NCI-H1436 treated with DMSO at 0.1 percent for 48 hours (cell line): ENCODE measurements at places on chromosomes 11 and 22.
A peak's percentile ranks its signal among the peaks of the same experiment; 100 is the strongest.

DNA sequence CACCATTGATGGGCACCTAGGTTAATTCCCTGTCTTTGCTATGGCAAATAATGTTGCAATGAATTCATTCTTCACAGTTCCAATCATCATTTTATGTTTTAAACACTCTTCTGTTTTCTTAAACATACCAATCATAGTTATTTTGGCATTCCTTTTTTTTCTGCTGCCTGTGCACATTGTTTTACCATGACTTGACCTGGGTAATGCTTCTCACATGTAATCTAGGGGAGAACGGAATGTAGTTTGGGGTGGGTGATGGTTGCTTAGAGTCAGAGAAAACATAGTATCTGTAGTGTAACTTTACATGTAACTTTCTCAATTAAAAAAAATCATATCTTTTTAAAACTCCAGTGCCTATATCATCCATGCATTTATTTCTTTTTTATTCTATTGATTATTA lies 1945.3 kb upstream of the RAG2 start:
- no peak for DNase-seq

DNA sequence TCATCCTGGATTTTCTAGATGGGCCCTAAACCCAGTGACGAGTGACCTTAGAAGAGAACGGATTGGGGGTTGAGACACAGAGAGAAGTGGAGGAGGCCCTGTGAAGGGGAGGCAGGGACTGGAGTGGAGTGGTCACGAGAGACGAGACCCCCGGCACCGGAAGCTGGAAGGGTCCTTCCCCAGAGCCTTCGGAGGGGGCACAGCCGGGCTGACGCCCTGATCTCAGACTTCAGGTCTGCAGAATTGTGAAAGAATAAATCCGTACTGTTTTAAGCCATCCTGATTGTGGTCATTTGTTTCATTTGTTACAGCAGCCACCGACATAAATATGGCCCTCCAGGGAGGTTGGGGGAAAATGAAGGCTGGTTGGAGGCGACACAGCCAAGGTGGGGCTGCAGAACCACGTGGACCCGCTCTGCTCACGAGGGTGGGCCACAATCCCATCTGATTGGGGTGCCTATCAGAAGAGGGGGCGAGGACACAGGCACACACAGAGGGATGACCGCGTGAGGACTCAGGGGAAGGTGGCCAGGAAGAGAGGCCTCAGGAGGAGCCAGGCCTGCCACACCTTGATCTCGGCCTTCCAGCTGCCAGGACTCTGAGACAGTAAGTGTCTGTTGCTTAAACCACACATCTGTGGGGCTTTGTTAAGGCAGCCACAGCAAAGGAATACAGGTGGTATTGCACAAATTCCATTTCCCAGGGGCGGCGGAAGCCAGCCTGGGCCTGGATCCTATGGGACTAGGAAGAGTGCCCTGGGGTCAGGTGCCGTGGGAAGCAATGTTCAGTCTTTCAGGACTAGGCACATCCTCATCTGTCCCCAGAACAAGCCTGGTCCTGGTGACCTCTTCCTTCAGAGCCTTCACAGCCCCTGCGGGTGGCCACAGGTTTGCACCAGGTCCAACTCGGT lies 73.3 kb upstream of the SHANK2 start:
- DNase-seq, result no peak

- DNase-seq, result no peak
Measured at GRCh38 chr22:19419464-19420178, 11.9 kb downstream of the HIRA start.

GRCh38 chr11:117547195-117547850 lies 219.7 kb downstream of the CEP164 start:
- DNase-seq, result no peak

GRCh38 chr11:27004103-27004502 lies 10.2 kb downstream of the FIBIN start:
- DNase-seq, result no peak

DNA sequence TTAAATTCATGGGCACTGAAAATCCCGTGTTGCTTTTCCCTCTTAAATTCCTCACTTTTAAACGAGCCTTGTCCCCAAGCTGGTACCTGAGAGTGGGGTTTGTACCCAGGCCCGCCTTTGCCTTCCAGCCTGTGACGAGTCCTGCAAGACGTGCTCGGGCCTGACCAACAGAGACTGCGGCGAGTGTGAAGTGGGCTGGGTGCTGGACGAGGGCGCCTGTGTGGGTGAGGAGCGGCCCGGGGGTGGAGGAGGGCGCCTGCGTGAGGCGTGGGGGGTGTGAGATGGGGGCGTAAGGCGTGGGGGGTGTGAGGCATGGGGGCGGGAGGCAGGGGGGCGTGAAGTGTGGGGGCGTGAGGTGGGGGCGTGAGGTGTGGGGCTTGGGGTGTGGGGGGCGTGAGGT lies 4.0 kb downstream of the CRELD2 start:
- DNase-seq, result no peak

- no peak for DNase-seq
Measured at GRCh38 chr11:123083623-123084029, 21.7 kb upstream of the HSPA8 start.

- DNase-seq, result no peak
Measured at GRCh38 chr11:10930972-10931760, 73.3 kb upstream of the ZBED5 start.

DNA sequence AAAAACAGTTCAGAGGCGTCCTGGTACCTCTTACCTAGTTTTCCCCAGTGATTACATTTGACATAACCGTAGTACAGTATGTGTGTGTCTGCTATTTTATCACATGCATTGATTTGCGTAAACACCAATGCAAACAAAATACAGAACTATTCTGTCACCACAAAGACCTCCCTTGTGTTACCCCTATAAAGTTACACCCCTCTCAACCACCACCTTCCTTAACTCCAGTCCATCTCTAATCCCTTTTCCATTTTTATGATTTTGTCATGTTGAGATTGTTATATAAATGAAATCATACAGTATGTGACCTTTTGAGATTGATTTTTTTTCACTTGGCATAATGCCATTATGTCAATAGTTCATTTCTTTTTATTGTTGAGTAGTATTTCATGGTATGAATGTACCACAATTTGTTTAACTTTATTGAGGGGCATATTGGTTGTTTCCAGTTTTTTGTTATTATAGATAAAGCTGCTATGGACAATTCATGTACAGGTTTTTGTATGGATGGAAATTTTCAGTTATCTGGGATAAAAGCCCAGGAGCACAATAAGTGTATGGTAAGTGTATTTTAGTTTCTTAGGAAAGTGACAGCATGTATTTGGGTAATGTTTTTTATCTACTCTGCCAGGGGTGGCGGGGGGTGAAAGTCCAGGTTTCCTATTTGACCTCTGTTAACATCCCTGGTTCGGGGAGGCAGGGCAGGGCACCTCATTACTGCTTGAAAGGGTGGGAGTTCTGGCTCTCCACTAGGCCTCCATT lies 6.0 kb upstream of the SLC37A2 start:
- no peak for DNase-seq

- DNase-seq, result no peak
Measured at GRCh38 chr22:49153921-49154320, 673.8 kb downstream of the BRD1 start.

GRCh38 chr11:40975076-40975475 lies 484.4 kb downstream of the LRRC4C start:
- DNase-seq, result no peak

DNA sequence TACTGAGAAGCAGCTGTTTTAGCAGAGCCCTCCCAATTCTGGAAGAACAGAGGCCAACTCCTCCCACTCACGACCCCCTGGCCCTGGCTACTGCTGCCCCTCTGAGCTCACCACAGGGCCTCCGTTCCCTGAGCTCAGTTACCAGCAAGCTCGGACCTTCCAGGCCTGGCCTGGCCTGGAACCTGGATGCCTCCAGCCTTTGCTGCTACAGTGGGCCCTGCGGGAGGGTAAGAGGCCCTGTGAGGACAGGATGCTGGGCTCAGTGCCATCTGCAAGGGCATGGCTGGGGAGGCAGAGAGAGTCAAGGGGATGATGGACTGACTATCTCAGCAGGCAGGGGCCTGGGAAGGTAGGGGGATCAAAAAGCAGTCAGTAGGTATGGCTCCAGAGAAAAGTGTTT lies 209.9 kb upstream of the NCAM1 start:
- DNase-seq, result no peak

DNA sequence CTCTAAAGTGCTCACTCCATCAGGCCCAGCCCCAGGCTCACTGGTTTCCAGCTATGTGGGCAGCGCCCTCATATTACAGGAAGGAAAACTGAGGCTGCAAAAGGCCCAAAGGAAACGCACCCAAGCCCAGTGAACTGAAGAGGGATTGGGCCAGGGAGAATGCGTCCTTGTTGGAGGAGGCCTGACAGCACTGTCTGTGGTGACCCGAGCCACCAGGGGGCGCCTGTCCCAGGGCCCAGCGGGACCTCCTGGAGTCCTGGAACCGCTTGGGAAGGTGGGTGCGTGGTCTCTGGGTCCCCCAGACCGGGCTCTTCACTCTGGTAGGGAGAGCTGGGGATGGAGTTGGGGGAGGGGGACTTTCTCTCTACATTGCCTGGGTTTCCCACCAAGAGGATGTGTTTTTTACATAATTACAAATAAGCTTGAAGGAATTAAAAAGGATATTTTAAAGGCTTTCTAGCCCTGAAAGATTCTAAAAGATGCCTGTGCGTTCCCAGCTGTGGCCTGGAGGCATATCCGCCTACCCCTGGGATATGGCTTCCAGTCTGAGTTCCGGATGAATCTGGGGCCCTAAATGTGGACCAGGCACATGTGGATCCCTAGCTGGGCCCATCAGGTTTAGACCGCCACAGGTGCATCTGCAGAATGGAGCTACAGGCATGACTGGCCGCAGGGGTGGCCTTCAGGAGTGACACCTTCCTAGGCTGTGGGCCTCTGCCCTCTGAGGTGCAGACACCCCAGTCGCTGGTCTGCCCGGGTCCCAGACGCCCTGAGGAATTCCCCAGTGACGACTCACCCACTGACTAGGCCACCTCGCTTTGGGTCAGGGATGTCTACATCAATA lies 4.2 kb downstream of the SPI1 start:
- DNase-seq, result no peak

GRCh38 chr11:46381819-46382645 lies 563 bp downstream of the MDK start:
- DNase-seq, result no peak

DNA sequence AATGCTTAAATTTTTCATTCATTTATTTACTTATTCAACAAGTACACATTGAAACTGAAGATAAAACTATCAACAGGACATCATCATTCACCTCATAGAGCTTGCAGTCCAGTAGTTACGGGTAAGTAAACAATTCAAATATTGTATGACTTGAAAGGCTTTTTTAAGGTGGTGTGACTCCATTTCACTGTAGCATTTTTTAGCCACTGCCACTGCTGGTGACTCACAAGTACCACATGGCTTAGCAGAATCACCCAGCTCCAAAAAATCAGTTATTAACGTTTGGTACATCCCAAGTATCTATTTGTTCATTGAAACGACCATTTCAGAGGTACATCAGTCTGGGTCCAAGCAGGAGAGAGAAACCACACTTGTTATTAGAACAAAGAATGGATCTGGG lies 427.9 kb upstream of the DDI1 start:
- DNase-seq, result no peak

DNA sequence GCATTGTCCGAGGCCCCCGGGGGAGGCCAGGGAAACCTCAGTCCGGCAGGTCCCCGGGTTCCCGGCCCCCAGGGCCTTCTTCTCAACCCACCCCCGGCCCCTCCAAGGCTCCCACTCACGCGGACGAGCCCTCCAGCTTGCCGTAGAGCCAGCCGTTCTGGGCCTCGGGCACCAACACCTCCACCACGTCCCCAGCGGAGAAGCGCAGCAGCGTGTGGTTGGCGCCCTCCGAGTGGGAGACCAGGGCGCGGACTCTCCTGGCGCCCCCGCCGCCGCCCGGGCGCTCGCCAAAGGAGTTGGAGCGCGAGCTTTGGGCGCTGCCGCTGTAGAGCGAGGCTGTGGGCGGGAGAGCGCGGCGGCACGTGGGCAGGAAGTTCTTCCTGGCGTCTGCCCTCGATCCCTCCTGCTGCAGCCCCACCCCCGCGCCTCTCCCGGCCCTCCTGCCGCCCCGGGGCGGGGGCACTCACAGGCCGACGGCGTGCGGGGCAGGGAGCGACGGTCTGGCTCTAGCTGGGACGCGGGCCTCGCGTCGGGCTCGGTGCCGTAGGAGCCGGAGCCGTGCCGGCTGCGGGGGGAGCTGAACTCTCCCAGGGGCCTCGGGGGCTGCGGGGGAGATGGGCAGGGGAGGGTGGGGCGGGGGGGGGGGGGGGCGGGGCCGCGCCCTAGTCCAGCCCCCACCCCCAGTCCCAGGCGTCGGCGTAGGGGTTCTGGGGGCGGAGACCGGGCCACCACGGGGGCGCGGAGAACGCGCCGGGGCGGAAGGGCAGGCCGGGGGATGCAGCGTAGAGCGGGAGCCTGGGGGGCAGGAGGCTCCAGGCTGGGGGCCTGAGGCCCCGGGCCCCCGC lies 4.9 kb upstream of the SLC16A8 start:
- no peak for DNase-seq

GRCh38 chr11:76103460-76103859 lies 102.8 kb downstream of the WNT11 start:
- no peak for DNase-seq

- DNase-seq, result no peak
Measured at GRCh38 chr11:77346906-77347603, 45.6 kb upstream of the GDPD4 start.

- peak; percentile 88 for DNase-seq
Measured at GRCh38 chr11:78030429-78031325, 7.6 kb upstream of the KCTD14 start.

GRCh38 chr11:109480251-109480650 lies 58.3 kb downstream of the C11orf87 start:
- DNase-seq, result no peak

DNA sequence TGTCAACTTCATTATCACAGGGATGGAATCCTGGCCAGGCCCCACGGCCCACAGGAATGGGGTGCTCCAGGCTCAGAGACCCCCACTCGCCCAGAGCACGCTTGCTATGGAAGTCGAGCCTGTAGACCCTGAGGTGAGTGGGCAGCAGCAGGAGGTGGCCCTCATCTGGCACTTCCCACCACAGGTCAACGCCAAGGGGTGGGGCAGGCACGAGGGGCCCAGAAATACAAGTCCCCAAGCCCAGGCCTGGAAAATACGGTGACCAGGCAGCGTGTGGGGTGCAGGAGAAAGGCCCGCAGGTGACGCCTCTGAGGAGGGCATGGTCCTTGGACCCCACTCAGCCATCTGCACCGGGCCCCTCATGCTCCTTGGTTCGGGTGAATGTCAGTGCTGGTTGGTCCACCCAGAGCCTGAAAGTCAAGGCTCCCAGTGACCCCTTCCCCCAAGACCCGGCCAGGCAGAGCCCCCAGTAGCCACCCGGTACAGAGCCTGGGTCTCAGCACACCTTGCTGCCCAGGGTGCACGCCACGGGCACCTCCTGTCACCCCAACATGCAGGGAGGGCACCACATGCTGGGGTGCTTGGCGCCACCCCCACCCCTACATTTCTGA lies 2.4 kb downstream of the MOB2 start:
- no peak for DNase-seq

DNA sequence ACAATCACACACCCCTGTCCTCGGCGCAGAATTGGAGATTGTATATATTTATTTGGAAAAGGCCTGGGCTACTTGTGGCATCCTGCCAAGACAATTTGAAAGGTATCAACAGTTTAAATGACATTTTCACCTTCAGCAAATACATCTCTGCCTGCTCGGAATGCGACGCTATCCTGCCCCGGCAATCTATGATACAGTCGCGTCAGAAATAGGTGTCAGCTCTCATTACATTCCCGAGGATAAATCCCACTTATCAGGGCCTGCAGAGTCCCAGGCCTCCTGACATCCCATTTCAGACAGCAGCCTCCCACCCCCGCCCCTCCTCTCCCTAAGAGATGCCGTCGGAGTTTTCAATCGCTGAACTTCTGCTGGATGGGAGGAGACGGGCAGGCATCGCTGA lies 114.7 kb downstream of the BRD1 start:
- no peak for DNase-seq

- no peak for DNase-seq
Measured at GRCh38 chr11:122696662-122697061, 41.1 kb downstream of the UBASH3B start.

- DNase-seq, result no peak
Measured at GRCh38 chr11:10388574-10388973, 66.5 kb upstream of the AMPD3 start.
